Thymus (tissue), 14 donors: ENCODE measurements at places on chromosomes 4 and X. TPM values are rescaled to one million over a fixed set of nuclear protein-coding genes. Genes with fewer than 3 reads are reported as not detected.

GRCh38 chr4:48130100-48130499 is 4.0 kb downstream of the TXK start:
- peaks cover 47% of the 10 kb centered on the region for H3K4me1 ChIP-seq
- H3K36me3 ChIP-seq, result no peaks in the 10 kb centered on the region
- no peaks in the 10 kb centered on the region for H3K27me3 ChIP-seq
- peak overlapping the region; percentile 85 for H3K27ac ChIP-seq
- H3K4me3 ChIP-seq, result no peak overlapping the region

The MED12 gene
- polyA plus RNA-seq, result 9.3 TPM

DNA sequence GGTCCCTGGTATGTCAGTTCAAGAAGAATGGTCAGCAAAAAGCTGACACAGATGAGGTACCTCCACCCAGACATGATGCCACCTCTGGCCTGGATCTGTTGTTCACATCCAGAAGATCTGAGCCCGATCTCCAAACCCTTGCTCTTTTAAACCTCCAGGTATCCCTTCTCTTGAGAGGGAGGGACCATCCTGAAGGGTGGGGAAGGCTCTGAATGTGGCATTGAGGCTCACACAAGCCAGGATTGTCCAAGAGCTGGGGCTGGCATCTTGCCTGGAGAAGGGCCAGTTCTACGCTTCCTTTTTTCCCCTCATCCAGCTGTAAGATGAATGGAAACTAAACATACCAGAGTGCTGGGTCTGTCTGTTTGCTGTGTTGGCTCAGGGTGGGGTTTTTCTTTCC is at the start of gene ITIH6:
Gene ITIH6, minus strand, starts transcription at position 119 of the 400 bp plus-strand sequence. Its CDS starts 45 bp downstream, at position 74.
- H3K36me3 ChIP-seq, result no peaks in the 10 kb centered on the region
- H3K4me3 ChIP-seq, result no peak within 1 kb of the TSS
- H3K4me1 ChIP-seq, result no peaks in the 10 kb centered on the region
- H3K27me3 ChIP-seq, result no peaks in the 10 kb centered on the region

The UNC5C gene
- polyA plus RNA-seq, result 0.98 TPM

GRCh38 chrX:71144651-71145050 is at the start of gene NLGN3:
NLGN3 (plus strand) TSS chrX:71144841; CDS start chrX:71147750, 2,909 bp downstream.
- peaks cover 12% of the 10 kb centered on the region for H3K36me3 ChIP-seq
- H3K4me3 ChIP-seq, result no peak within 1 kb of the TSS
- no peak for DNase-seq
- peaks cover 19% of the 10 kb centered on the region for H3K4me1 ChIP-seq
- no peaks in the 10 kb centered on the region for H3K27me3 ChIP-seq

- peaks cover 18% of the 10 kb centered on the region for H3K36me3 ChIP-seq
- H3K4me3 ChIP-seq, result no peak overlapping the region
- H3K27ac ChIP-seq, result no peak overlapping the region
- no peaks in the 10 kb centered on the region for H3K4me1 ChIP-seq
- H3K27me3 ChIP-seq, result no peaks in the 10 kb centered on the region
Observed at GRCh38 chr4:109657854-109658418, 45.3 kb downstream of the CASP6 start.

- DNase-seq, result peak; percentile 91
- H3K27ac ChIP-seq, result peak within 1 kb of the TSS; percentile 68
- peaks cover 20% of the 10 kb centered on the region for H3K4me1 ChIP-seq
- H3K4me3 ChIP-seq, result peak within 1 kb of the TSS; percentile 72
- peaks cover 2% of the 10 kb centered on the region for H3K27me3 ChIP-seq
Observed at GRCh38 chr4:3531879-3532750, at the start of gene LRPAP1. LRPAP1 (minus strand) TSS chr4:3532422; CDS start chr4:3532412, 10 bp downstream.

GRCh38 chr4:154485127-154485773 is 6.3 kb downstream of the DCHS2 start:
- no peaks in the 10 kb centered on the region for H3K4me1 ChIP-seq
- DNase-seq, result no peak
- H3K36me3 ChIP-seq, result no peaks in the 10 kb centered on the region
- no peak overlapping the region for H3K27ac ChIP-seq
